ENCODE measurements at places on chromosomes 1 and 21.

DNA sequence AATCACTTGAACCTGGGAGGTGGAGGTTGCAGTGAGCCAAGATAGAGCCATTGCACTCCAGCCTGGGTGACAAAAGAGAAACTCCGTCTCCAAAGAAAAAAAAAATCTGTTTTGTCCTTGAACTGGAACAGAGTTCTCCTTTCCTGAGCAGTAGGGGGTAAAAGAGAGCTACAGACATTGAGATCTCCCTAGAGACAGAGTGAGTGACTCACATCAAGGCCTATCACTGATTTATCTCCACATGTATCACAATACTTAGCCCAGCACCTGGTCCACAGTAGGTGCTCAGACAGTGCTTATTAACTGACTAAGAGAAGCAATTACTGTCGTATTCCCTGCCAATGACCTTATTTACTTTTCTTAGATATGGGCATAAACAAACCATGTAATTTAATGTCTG, 354.1 kb upstream of the C1orf87 start:
- no peak for DNase-seq

DNA sequence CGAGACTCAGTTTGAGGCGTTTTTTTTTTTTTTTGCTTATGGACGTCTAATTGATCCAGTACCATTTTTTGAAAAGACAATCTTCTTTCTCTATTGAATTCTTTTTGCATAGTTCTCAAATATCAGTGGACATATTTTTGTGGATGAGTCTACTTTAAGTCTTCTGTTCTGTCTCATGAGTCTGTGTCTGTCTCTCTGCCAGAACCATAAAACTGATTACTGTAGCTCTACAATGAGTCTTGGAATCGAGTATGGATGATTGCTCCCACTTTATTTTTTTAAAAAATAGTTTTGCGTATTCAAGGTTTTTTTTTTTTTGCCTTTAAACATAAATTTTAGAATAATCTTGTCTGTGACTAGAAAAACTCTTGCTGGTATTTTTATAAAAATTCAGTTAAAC, 323.5 kb downstream of the ZNF326 start:
- DNase-seq = no peak

DNA sequence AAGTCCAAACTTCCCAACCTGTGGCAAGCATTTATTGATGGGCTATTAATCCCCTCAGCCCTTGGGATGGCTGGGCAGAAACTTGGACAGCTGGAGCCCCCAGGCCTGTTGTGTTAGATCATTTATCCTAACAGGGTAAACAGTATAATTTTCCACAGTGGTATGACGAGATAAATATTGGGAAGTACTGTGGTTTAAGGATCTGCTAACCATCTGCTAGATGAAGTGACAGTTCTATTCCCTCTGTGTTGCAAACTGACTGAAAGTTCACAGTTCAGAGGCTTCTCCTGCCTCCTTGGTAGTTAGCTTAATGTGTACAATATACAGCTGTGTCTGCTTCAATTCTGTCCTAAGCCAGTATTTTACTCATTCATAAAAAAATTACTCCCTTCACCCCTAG, 127.5 kb upstream of the CHODL start:
- DNase-seq = no peak

DNA sequence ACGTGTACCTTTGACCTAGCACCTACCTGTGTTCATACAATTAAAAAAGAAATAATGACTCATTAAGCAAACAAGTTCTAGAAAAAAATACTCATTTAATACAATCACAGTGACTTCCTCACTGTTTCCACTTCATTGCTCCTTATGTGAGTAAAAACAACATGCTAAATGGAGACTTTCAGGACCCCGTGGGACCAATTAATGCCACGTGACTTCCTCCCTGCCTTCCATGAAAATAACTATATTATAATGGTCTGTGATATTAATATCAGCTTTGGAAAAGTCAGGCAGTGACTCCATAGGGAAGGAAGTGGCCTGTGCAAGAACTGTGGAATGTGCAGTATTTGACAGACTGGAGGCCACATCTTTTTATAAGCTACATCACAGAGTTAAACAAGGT, 337.8 kb downstream of the HLX start:
- no peak for DNase-seq

GRCh38 chr1:230495076-230495475, 68.9 kb upstream of the PGBD5 start:
- no peak for DNase-seq

GRCh38 chr1:82317671-82318070, 516.9 kb downstream of the ADGRL2 start:
- no peak for DNase-seq

GRCh38 chr1:23645338-23645737, 46.3 kb upstream of the RPL11 start:
- no peak for DNase-seq

DNA sequence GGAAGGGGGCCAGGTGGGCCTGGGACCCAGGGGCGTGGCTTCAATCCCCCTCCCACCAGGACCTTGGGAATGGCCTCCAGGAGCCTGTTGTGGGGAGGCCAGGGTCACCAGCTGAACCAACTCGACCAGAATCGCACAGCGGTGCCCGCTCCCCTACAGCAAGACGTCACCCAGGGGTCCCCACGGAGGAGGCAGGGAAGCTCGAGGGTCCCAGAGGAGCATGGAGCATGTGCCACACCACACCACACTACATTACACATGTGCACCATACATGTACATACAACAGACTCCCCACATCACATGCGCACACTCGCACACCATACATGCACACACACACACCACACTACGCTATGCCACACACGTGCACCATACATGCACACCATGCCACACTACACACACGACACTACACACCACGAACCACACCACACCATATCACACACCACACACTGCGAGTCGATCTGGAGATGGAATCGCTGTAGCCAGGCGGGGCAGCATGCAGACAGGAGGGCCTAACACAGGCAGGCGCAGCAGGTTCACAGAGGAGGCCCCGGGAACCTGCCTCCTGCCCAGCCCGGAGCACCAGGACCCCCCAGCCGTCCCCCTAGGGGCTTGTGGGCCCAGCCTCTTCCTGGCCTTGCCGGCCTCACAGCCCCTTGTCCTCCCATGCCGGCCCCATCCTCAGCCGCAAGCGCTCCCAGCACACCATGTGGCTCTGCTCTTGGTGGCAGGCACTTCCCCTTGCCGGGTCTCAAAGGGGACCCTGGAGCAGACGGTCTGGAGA, 596 bp downstream of the ITGB2 start:
- no peak for DNase-seq

GRCh38 chr21:15275615-15276235, 210.9 kb upstream of the NRIP1 start:
- no peak for DNase-seq

DNA sequence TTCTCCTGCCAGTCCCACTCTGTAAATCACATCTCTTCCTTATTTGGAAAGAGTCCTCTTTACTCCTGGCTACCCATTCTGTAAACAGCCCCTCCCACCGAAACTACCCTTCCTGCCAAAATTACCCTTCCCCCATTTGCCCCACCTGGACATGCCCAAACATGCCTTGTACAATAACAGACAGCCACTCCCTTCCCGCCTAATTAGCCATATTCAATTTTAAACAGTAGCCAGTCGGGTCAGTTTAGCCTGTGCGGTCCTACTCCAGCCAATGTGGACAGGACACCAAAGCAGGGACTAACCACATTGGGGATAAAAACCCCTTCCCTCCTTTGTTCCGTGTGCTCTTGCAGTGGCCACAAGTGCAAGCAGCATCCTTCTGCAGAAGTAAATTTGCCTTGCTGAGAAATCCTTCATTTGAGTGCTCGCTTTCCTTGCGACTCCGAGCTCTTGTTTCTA, 56.3 kb upstream of the MAP10 start:
- no peak for DNase-seq

Measured in GOT3 (cell line).